ENCODE measurements at places on chromosomes 6 and 20. TPM values are rescaled to one million over a fixed set of nuclear protein-coding genes. Genes with fewer than 3 reads are reported as not detected.
A peak's percentile ranks its signal among the peaks of the same experiment; 100 is the strongest.

DNA sequence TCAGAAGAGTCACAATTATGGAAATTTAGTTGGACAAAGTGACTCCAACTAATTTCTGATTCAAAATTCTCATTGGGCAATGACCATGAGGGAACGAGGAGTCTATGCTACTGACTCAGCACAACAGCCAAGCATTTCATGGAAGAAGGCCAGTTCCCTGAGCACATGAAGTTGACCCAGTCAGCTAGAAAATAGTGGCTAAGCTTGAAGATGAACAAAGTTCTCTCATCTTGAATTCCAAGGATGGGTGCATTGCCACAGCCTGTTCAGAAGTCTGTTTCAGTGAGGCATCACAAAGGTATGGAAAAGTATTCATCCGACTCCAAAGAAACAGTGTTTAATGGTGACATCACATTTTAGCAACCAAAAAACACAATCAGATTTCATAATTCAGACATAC lies 676.9 kb downstream of the HACE1 start:
- no peak for DNase-seq

GRCh38 chr6:44800171-44800783 lies 412.8 kb downstream of the CDC5L start:
- peak; percentile 35 for DNase-seq

- DNase-seq: no peak
Observed at GRCh38 chr6:112283621-112284020, 29.3 kb upstream of the LAMA4 start.

DNA sequence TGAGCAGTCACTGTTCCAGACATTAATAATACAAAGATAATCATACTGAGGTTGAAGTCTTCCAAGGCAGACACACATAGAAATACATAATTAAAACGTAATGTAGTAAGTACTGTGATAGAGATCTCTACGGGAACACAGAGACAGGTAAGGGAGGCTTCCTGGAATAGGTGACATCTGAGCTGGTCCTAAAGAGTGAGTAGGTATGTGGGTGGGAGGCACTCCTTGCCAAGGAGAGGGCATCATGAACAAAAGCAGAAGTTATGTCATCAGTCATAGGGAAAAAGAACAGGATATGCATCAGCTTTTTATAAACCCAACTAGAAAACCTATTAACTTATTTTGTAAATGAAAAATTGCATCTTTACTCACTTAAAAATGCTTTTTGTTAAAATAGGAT lies 110.0 kb downstream of the MAP7 start:
- no peak for DNase-seq

DNA sequence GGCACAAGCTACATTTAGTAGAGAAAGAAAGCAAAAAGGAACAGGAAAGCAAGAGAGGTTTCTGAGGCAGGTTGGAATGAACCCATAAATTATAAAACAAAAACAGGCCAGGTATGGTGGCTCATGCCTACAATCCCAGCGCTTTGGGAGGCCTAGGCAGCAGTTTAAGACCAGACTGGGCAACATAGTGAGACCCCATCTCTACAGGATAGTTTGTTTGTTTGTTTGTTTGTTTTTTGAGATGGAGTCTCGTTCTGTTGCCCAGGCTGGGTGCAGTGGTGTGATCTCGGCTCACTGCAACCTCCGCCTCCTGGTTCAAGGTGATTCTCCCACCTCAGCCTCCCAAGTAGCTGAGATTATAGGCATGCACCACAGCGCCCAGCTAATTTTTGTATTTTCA lies 49.0 kb downstream of the AFG1L start:
- no peak for DNase-seq

DNA sequence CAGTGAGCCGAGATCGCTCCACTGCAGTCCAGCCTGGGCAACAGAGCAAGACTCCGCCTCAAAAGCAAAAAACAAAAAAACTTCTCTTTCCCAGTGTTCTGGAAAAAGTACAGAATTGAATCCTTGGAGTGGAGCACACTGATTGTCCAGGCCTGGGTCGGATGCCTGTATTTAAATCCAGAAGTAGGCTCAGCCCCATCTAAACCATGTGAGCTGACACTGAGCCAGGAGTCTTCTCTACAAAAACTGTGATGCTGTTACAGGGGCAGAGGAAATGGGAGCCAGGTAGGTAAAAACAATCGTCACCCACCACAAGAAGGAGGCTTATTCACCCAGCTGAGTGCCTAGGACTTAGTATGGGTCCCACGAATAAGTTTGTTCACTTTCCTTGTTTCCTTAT lies 43.0 kb upstream of the PTPN1 start:
- DNase-seq: no peak

- no peak for DNase-seq
Observed at GRCh38 chr6:148460876-148461646, 118.4 kb downstream of the SASH1 start.

GRCh38 chr20:38665506-38666285 lies 58.6 kb upstream of the SLC32A1 start:
- DNase-seq: no peak

GRCh38 chr20:55893031-55893430 lies 112.3 kb downstream of the CBLN4 start:
- DNase-seq: peak; percentile 2

- no peak for DNase-seq
Observed at GRCh38 chr6:118565311-118565960, 17.3 kb downstream of the PLN start.

DNA sequence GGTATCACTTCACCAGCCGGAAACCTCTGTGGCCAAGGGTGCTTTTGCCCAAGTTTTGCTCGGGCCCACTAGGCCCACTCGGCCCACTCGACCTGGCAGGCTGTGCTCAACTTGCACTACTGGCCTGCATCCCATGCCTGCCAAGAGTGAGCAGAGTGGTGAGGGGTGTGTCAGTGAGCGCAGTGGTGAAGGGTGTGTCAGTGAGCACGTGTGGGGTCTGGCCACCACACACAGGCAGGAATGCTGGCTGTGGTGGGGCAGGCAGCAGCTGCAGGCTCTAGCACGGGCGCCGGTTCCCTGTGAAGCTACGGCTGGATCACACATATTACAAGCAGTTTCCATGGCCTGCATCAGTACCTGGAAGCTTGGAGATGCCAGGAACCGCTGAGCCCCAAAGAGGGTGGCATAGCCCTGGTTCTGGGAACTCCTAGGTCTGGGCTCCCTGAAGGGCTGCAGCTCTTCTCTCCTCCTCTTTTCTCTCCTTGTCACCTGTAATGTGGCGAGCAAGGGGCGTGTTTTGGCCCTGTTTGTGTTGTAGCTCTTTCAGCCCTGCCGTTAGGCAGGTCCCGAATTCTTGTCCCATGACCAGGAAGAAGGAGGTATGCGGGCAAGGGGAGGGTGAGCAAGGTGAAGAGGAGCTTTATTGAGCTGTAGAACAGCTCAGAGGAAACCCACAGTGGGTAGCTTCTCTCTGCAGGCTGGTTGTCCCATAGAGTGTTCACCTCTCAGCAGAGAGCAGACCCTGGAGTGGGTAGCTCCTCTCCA lies 51.0 kb upstream of the CLDN20 start:
- DNase-seq: peak; percentile 93

DNA sequence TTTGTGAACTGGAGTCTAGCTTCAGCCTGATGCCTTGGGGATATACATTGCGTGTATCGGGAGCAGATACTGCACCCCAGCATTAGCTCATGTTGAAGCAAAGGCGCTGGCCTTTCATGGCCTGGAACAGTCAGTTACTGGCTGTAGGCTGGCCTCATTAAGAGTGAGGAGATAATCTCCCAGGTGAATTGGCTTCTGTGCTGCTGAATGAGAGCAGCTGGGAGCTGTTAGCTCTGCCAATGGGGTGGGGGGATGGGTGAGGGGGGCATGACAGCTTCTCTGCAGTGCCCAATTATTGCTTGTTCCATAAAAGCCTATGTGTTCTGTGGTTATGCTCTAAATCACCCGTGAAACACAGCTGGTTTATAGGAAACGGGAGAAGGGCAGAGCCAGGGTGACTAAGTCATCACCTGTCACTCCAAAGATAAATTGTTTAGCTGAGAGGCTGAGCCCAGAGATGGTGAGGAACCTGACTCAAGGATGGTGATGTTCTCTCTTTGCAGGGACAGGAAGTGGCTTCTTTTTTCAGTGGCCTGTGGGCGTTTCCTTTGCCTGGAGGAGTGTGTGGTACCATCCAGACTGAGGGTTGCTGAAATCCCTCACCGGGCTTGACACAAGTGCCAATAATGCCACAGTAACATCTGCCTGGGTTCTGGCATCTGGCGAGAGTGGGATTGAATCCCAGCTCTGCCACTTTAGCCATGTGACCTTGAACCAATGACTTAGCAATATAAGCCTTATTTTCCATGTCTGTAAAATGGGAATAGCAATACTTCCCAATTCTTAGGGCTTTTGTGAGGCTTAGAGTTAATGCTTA lies 170.8 kb downstream of the BCAS1 start:
- peak; percentile 99 for DNase-seq

GRCh38 chr6:5095236-5095635 lies 10.1 kb downstream of the PPP1R3G start:
- DNase-seq: peak; percentile 55

DNA sequence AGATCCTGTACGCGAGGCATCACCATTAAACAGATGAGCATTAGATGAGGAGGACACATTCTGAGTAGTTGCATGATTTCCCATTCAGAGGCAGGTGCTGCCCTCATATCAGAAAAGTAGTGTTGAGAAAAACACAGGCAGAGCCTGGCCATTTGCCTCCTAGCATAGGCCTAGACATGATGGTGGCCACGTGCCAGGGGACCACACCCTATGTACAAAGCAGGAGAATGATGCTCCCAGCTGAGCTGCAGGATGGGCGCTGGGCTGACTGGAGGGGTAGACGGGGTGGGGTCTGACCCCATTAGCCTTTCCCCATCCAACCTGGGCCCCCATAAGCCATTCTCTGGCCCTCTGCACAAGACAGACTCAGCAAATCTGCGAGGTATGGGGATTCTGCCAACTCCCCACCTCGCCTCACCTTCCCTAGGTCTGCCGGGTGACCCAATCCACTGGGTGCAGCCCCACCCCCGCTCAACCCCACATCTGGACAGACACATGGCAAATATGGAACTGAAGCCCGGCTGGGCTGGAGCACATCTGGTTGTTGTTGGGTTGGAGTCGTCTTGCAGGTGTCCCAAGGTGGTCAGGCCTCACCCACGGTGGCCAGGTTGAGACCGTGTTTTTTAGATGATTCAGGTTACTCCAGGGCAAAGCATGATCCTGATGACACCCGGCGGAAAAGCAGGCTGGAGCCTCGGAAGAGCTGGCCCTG lies 13.9 kb downstream of the PI16 start:
- DNase-seq: no peak

DNA sequence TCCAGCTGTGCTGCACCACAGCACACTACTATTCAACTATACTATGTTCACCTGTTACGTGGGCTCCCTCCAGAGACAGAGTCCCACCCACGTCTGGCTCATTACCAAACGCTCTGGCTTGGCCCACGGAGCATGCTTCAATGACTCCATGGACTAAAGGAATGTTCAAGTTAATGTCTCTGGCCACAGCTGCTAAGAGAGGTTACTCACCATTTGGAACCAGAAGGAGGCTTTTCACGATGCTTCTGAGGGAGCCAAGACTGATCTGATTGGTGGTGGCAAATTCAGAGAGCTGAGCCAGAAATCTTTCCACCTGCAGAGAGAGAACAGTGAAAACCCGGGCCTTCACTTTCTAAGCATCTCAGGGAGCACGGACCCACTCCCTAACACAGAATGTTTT lies 15.6 kb downstream of the COMMD7 start:
- DNase-seq: peak; percentile 86

DNA sequence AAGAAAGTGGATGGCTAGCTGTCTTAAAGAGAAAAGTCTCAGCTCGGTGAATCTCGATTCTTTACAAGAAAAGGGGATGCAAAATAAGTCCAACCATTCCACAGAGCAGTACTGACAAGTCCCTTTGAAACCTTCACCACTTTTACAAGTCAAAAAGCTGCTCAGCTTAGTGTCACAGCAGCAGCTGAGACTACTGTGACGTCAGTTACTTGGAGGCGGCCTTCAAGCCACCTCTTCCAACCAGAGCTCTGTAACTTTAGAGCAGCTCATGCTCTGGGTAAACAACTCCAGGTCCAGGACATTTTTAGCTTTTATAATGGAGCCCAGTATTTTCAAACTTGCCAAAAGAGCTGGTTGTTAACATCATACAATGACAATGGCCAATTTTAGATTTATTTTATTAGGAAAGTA lies at the start of gene KIAA0408:
KIAA0408 (minus strand) TSS at position 159 of the 411 bp plus-strand sequence. CDS start 5,408 bp downstream, outside the sequence.
- DNase-seq: peak; percentile 92

GRCh38 chr20:32980990-32981389 lies 23.2 kb downstream of the SUN5 start:
- no peak for DNase-seq

- DNase-seq: no peak
Observed at GRCh38 chr6:162785632-162786242, 58.0 kb downstream of the PACRG start.

DNA sequence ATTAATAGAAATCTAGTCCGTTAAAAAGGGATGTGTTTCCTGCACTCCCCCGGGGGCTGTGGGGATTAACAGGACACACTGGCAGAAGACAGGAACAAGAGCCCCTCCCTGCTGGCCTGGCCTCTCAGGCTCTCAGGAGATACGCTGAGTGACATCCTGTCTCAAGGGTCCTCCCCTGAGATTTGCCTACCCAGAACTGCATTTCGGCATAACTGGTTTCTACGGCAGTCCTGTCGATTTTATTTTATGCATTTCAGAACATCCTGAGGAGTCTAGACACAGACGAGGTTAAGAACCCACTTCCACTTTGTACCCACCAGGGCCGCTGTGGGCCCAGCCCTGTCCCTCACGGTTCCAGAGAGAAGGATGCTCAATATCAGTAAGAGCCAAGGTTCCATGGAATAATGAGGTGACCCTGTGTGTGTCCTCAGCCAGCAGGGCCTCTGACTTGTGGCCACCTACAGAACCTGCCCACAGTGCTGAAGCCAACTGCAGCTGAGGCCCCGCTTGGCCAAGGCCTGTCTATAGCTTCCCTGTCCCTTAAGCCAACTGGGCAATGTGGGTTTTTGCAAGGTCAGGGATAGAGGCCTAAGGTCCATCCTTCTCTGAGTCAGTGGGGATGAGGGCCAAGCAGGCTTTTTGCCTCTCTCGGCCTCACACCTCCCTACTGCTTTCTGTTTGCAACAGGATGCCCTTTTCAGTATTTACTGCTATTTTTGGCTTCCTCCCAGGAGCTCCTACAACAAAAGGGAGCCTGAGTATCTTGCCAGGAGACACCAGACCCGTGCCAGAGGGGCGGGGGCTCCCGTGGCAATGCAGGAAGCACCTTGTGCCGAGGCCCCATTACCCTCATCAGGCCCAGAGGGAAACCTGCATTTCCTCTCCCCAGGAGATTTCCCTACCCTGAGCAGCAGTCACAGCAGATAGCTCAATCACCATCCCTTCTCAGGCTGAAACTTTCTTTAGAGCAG lies 14.7 kb downstream of the UQCC2 start:
- peak; percentile 82 for DNase-seq

The C4A gene
- total RNA-seq: 4.2 TPM

The KCNQ5 gene
- 3.6 TPM for total RNA-seq

The GTSF1L gene
- total RNA-seq: not detected

The RSPO3 gene
- 0.62 TPM for total RNA-seq

The CST4 gene
- total RNA-seq: not detected

The FAXC gene
- total RNA-seq: 3.0 TPM

The KCNK16 gene
- total RNA-seq: not detected

The HLA-DRA gene
- 0.47 TPM for total RNA-seq

The TBX18 gene
- 22.6 TPM for total RNA-seq

The LCA5 gene
- total RNA-seq: 9.0 TPM
